Left renal cortex interstitium (tissue), 4 donors: ENCODE measurements at places on chromosomes 13 and 19.

- no peak for DNase-seq
These were observed 44.4 kb downstream of the C1QTNF9 start for GRCh38 chr13:24353736-24354135.

- no peak for DNase-seq
These were observed 10.8 kb downstream of the ADPRHL1 start for GRCh38 chr13:113442354-113442984.

GRCh38 chr19:16516923-16517610, 20.9 kb downstream of the C19orf44 start:
- no peak for DNase-seq

DNA sequence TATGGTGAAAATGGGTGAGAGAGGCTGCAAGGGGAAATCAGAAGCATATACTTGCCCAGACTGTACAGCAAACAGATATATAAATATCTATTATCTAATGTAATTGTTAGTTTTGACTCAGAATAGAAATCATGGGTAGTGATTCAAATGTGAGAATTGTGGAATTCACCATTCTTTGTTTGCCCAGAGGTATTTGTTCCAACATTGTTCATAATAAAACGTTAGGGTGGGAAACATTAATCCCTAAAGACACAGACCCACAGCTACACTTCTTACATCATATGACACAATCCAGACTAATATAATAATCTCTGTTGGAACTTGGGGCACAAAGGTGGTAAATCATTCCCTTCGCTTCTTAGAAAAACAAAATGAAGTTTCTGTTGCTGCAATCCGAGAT, 646.5 kb upstream of the SLITRK6 start:
- no peak for DNase-seq

GRCh38 chr13:36006894-36007675, 124.1 kb downstream of the DCLK1 start:
- no peak for DNase-seq
